ENCODE measurements at places on chromosomes 5 and 9.

GRCh38 chr5:35484241-35484640, 133.4 kb upstream of the SPEF2 start:
- no peak for DNase-seq

DNA sequence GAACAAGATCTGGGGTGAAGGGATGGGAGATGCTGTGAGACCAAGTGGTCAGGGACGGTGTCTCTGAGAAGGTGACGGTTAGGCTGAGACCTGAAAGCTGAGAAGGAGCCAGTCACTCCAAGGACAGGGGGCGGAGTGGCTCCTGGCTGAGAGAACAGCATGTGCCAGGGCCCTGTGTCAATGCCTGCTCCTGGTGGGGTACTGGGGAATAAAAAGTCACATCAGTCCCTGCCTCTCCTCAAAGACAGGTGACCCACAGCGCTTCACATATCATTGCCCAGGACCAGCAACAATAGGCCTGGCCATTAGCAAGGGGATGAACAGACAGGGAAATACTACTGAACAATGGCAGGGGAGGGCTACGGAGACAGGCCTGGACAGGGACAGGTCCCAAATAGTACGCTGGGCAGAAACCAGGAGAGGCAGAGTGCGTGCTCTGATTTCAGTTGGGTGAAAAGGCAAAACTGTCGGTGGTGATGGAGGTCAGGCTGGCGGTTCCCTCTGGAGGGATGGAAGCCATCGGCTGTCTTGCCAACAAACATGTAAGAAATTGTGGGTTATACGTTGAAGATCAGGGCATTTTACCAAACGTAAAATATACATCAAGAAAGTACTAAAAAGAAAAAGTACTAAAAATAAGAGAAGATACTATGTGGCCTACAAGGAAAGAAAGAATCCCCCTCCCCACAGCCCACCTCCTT, 64.3 kb downstream of the C9orf50 start:
- DNase-seq, result no peak

- no peak for DNase-seq
Observed at GRCh38 chr9:28190981-28191380, 617.7 kb upstream of the C9orf72 start.

GRCh38 chr5:158463938-158464337, 605.0 kb upstream of the CLINT1 start:
- DNase-seq, result no peak

- no peak for DNase-seq
Observed at GRCh38 chr5:66157046-66157445, 12.9 kb downstream of the SREK1 start.

GRCh38 chr5:65338606-65339151, 143.0 kb downstream of the ADAMTS6 start:
- DNase-seq, result no peak

- no peak for DNase-seq
Observed at GRCh38 chr9:113737517-113738271, 138.4 kb upstream of the ZNF618 start.

Data from activated CD4-positive, alpha-beta T cell treated with anti-CD3 and anti-CD28 coated beads, Interleukin-2, amount 50 U/mL, for 4 hours (primary cell).